Upper lobe of right lung (tissue), 1 donor: ENCODE measurements at places on chromosomes 7 and 10. TPM values are rescaled to one million over a fixed set of nuclear protein-coding genes. Genes with fewer than 3 reads are reported as not detected.

DNA sequence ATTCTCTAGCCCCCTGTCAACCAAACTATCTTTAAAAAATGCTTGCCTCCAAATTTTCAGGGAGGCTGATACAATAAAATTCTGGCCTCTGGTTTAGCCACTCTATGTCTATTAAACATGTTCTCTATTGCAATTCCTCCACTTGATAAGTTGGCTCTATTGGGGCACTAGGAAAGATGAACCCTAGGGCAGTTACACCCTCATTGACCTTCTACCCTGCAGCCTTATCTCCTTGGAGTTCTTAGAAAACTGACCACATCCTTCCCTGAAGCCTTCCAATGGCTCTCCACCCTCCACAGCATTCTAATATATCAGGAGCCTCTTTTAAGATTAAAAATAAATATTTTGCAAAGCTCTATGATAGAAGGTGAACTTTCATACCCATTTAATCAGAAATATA lies 30.6 kb downstream of the SVOPL start:
- no peaks in the 10 kb centered on the region for H3K4me1 ChIP-seq
- H3K36me3 ChIP-seq, result no peaks in the 10 kb centered on the region
- H3K27ac ChIP-seq, result no peak overlapping the region
- DNase-seq, result no peak

GRCh38 chr10:61830846-61831273 lies 70.6 kb upstream of the ARID5B start:
- no peak overlapping the region for H3K27ac ChIP-seq
- no peak for DNase-seq
- peaks cover 18% of the 10 kb centered on the region for H3K4me1 ChIP-seq

DNA sequence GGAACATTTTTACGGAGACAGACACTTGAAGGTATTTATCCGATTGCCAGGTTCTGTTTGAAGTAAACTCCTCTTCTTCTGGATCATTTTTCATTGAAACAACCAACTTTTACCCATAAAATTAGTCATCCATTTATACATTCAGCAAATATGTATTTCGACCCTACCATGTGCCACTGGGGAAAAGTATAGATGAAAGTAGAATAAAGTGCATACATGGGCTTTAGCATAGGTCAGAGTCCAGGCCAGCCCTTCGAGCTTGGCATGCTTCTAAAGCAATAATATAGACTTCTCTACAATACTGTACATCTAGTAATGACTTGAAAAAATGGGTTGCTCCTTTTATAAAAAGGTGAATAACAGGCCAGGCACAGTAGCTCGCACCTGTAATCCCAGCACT lies 10.1 kb downstream of the SLC25A16 start:
- H3K27me3 ChIP-seq, result no peaks in the 10 kb centered on the region
- H3K4me1 ChIP-seq, result no peaks in the 10 kb centered on the region
- H3K36me3 ChIP-seq, result peaks cover 37% of the 10 kb centered on the region
- DNase-seq, result no peak
- H3K27ac ChIP-seq, result no peak overlapping the region

DNA sequence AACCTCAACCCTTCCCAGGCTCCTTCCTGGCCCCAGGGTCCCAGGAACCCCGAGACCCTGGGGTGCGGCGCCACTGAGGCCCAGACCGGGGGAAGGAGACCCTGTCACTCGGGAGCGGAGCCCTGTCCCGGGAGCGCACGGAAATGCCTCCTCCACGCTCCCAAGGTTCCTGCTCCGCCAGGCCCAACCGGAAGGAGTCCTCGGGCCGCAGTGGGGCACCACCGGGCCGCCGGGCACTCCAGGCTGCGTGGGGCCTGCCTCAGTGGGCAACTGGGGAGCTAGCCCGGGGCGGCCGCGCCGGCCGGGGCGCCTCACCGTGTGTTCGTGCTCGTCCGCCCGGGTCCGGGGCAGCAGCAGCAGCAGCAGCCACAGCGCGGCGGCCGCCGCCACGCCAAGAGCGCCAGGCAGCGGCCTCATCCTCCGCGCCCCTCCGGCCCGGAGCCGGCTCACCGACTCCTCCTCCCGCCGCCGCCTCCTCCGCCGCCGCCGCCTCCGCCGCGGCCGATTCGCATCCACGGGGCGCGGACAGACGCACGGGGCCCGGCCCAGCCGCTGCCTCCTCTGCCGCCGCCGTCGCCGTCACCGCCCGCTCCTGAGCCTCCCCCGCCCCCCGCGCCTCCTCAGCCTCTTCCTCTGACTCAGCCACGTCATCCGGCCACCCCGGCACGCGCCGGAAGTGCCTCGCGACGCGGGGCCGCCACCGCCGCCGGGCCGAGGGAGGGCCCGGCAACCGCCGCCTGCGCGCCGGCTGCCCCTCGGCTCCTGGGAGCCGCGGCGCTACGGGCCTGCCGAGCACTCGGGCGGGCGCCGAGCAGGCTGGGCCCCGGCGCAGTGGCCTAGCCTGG lies at the start of gene TM9SF3:
TSS of gene TM9SF3 (minus strand) at position 594 of the 845 bp plus-strand sequence. CDS start at position 417, 177 bp downstream.
- peak; percentile 97 for DNase-seq
- H3K36me3 ChIP-seq, result no peaks in the 10 kb centered on the region
- H3K27ac ChIP-seq, result peak within 1 kb of the TSS; percentile 97
- peak within 1 kb of the TSS; percentile 92 for H3K4me3 ChIP-seq

DNA sequence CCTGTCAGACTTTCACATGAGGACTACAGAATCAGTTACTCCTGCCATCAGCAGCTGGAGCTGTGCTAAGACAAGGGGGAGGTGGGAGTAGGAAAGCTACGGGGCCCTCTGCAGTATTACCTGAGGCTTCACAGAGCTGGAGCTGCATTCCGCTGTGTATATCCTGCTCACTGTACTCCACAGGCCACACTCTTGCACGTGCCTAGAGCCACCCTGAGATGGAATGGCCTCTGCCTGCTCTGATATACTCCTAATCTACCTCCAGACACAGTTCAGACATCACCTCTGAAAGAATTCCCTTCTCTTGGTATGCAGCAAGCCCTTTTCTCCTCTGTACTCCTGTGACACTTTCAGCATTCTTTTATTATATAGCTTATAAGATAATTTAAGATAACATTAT lies 34.8 kb downstream of the TRDMT1 start:
- no peaks in the 10 kb centered on the region for H3K36me3 ChIP-seq
- no peaks in the 10 kb centered on the region for H3K27me3 ChIP-seq
- H3K4me3 ChIP-seq, result no peak overlapping the region
- DNase-seq, result no peak
- H3K27ac ChIP-seq, result no peak overlapping the region
- no peaks in the 10 kb centered on the region for H3K4me1 ChIP-seq

GRCh38 chr10:70162892-70163201 lies 7.5 kb downstream of the SAR1A start:
- DNase-seq, result no peak
- H3K4me1 ChIP-seq, result peaks cover 50% of the 10 kb centered on the region
- H3K27ac ChIP-seq, result no peak overlapping the region

GRCh38 chr10:103616705-103617601 lies 123.4 kb downstream of the NEURL1 start:
- H3K27ac ChIP-seq, result peak overlapping the region; percentile 24
- peaks cover 29% of the 10 kb centered on the region for H3K4me1 ChIP-seq
- H3K4me3 ChIP-seq, result no peak overlapping the region
- no peak for DNase-seq
- H3K27me3 ChIP-seq, result no peaks in the 10 kb centered on the region
- peaks cover 31% of the 10 kb centered on the region for H3K36me3 ChIP-seq

GRCh38 chr7:3370068-3370830 lies 69.2 kb downstream of the SDK1 start:
- no peaks in the 10 kb centered on the region for H3K27me3 ChIP-seq
- no peak for DNase-seq
- no peaks in the 10 kb centered on the region for H3K36me3 ChIP-seq
- H3K4me3 ChIP-seq, result no peak overlapping the region

HOXA11 gene
- not detected for total RNA-seq

ANKRD7 gene
- not detected for total RNA-seq

ACTL6B gene
- total RNA-seq, result not detected

SLC13A1 gene
- not detected for total RNA-seq
